ENCODE measurements at places on chromosomes 16 and 17. TPM values are rescaled to one million over a fixed set of nuclear protein-coding genes. Genes with fewer than 3 reads are reported as not detected.

DNA sequence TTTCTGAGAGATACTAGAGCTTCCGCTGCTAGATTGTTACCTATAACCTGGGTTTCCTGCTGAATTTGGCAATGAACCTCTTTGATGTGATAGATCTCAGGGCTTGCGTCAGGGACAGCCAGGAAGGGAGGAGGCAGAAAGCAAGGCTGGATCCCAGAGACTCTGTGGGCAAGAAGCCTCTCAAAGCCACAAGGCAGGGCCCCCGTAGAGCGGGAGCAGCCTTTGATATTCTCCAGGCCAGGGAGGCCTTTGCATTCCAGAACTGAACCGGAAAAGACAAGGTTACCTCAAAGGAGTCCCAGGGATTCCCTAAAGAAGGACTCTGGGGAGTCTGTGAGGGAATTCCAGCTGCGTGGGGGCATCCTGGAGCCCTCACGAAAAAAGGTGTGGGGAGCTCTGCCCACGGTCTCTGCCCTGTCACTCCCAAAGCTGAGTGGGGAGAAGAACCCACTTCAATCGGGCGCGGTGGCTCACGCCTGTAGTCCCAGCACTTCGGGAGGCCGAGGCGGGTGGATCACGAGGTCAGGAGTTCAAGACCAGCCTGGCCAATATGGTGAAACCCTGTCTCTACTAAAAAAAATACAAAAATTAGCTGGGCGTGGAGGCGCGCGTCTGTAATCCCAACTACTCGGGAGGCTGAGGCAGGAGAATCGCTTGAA, 14.3 kb upstream of the SCIMP start:
- no peaks in the 10 kb centered on the region for H3K27me3 ChIP-seq
- H3K36me3 ChIP-seq = no peaks in the 10 kb centered on the region
- no peak overlapping the region for H3K4me3 ChIP-seq
- no peak overlapping the region for H3K27ac ChIP-seq
- H3K4me1 ChIP-seq = no peaks in the 10 kb centered on the region

The USP36 gene
- total RNA-seq = 23.9 TPM

The HSD11B2 gene
- 13.0 TPM for total RNA-seq

The IRX5 gene
- total RNA-seq = 16.0 TPM

All from esophagus squamous epithelium (tissue), 5 donors.